ENCODE measurements at places on chromosomes 1 and 21.
A peak's percentile ranks its signal among the peaks of the same experiment; 100 is the strongest.

DNA sequence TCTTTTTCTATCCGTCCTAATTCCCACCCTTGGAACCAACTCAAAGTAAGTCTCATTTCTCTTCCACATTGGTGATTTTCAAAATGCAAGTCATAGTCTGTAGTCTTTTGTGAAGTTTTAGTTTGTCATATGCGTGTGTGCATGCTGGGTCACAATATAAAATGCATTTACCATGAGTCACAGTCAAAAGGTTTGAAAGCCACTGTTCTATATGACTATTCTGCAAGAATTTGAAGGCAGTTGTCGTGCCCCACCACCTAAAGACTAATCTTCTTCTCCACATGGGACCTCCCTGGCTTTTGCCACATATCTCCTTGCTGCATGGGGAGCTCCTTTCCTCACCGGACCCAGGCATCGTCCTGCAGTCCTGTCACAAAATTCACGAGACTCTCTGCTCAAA is 1.6 kb downstream of the STPG1 start:
- DNase-seq = no peak

GRCh38 chr21:39022863-39023693 is 160.2 kb downstream of the PSMG1 start:
- no peak for DNase-seq

- DNase-seq = no peak
Observed at GRCh38 chr1:25167269-25168192, 64.8 kb downstream of the SYF2 start.

DNA sequence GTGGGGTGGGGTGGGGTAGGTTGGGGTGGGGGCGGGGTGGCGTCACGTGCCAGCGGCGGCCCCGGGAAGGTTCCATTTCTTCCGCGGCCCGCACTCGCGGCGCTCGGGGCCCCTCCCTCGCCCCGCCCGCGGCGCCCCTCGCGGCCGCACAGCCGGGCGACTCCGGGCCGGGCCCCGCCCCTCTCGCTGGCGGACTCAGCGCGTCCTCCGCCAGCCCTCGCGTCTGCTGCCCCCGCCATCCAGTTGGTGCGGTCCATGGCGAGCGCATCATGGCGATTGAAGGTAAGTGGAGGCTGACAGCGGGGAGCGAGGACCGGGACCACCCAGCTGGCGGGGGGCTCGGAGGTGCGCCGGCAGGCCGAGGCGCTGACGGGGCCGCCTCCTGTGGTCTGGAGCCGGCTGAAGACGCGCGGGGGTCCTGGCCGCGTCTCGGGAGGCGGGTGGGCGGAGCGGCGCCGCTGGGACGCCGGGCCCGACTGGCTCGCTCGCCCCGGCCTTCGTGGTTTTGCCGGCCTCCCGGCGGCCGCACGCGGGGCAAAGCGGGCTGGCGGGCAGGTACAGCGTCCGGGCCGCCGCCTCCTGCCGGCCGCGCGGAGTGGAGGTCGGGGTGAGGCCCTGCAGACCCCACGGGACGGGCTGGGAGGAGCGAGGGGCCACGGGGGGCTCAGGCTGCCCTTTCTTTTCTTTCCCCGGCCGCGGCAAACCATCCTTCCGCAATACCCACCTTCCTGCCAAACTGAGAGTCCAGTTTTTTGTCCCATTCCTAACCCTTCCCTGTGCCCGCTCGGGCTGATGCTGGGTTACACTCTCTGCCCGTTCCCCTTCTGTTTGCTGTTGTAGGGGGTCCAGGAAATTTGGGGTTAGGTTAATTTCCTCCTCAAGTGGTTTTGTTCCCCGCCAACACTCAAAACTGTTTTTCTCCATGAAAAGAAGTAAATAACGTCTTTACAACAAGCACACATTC is at the start of gene SYT14:
SYT14 (plus strand) TSS at position 222 of the 964 bp plus-strand sequence; CDS start at position 270, 48 bp downstream.
- DNase-seq = peak; percentile 34

- DNase-seq = no peak
Observed at GRCh38 chr1:53379662-53380002, 51.8 kb upstream of the LRP8 start.

DNA sequence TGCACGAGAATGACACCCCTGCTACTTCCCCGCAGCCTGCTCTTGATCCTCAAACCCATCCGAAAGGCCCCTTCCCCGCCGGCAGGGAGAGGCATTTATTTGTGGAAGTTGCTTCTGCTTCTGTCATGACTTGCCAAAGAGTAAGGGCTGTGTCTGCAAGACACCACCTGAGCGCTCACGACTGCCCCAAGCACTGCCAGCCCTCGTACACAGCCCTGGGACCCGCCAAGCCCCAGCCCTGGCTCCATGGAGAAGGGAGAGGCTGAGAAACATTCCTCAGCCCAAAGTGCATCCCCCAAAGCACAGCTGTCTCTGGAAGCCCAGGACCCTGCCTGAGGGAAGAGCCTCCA is 6.3 kb upstream of the TPRG1L start:
- DNase-seq = no peak

- DNase-seq = no peak
Observed at GRCh38 chr21:29730281-29730680, 209.5 kb downstream of the GRIK1 start.

- DNase-seq = no peak
Observed at GRCh38 chr1:210779269-210779668, 354.7 kb downstream of the KCNH1 start.

DNA sequence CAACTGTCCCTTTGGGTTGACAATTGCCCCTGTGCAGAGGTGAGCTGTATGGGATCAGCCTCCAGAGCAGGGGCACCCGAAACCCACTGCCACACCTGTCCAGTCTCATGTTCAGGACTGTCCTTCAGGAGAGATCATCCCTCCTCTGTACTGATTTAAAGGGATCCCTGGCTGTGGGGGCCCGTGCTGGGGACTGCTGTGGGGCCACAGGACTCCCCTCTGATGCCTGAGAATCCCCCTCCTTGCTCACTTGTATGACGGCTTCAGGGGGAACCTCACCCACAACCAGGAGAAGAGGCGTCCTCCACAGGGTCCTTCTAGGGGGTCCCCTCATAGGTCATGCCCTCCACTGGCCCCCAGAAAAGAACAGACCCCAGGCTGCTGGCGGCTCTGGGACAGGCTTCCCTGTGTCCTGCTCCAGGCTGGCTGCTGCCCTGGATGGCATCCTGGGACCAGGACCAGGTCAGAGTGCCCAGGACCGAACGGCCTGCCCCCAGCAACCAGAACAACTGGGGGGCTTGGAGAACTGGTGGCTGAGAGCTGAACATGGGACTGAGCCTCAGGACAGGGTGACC is 77.5 kb upstream of the ACTRT2 start:
- DNase-seq = no peak

DNA sequence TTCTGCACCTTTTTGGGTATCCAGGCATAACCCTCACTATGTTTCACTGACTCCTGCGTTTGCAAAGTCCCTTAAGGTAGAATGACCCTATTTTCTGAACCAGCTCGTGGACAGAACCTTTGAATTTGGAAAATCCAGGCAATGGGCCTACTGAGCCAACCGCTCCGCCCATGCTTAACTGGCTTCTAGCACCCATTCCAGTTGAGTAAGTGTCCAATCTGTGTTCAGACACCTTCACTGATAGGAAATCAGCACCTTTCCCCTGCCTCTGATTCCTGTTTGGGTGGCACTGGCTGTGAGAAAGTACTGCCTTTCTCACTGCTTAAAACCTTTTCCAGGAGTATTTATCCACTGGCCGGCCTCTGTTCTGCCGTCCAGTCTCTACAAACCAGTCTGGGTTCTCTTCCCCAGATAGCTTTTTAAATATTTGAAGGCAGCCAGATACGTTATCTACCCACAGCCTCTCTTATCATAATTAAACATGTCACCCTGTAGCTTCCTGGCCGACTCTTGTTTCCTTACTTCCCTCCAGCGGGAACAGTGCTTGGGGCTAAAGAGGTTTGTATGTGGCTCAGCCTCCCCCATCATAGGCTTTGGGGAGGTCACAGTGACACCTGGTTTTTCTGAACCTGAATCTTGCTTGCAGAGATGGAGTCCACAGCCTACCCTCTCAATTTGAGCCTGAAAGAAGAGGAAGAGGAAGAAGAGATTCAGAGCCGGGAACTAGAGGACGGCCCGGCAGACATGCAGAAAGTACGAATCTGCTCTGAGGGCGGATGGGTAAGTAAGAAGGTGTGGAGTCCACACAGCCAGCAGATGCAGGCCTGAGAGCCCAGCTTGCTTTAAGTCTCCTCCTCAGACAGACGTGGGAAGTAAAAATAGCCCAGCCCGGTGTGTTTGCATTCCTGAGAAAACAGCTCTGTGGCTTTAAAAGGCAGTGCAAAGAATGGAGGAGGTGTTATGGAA is 1.3 kb downstream of the POGK start:
- no peak for DNase-seq

DNA sequence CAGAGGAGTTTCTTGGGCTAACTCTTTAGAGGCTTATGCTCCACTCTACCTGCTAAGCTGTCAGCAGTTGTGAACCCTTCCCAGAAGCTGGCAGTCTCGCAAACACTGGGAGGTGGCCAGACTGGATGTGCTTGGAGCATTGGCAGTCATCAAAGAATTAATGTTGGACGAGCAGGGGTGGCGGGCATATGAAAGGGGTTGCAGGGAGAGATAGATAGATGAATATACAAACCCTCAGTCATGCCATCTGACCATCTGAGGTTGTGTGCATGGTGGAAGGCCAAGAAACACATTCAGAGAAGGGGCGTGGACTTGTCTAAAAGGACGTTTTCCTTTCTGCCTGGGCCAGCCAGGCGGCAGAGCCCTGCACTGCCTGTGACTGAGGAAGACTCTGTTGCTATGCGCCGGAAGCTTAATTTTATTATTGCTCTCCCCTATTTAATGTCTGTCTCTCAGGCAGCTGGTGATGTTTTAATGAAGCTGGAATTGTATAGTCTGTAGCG is 164.4 kb downstream of the PBX1 start:
- DNase-seq = peak; percentile 27

DNA sequence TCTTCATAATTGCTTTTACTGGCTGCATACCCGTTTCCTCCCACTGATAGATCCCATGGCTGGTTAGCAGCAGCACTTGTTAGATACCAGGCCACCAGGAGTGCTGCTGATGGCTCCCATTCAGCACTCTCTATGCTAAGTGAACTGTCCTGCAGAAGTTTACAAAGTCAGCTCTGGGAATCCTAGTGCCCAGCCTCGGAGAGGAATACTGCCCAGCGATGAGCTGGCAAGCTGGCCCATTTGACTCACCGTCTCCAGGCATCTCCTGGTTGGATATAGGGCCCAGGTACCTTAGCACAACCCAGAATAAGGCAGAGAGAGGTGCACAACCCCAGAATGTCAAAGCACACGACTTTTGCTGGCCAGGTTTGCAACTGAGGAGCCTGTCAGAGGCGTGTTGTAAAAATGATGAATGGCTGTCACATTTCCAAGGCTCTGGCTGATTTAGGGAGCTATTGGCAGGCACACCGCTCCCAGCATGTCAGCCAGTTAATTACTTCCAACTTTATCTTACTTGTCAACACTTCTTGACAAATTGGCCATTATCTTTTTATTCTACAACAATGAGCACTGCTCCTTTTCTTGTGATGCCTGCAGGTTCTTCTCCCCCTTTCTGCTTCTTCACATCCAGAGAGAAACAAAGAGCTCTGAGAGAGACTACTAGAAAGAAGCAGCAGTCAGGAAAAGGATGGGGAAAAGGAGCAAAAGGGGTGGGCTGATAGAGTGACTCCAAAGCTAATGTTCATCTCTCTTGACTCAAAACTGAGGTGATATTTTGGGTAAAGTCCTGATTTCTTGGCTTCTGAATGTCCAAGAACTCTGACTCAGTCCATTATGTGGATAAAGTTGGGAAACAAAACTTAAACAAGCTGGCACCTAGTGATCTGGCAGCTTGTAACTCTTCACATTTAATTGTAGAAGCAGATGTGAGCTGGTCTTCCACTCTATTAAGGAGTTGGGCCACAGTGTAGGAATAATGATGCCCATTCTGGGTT is 10.8 kb upstream of the ANGPTL7 start:
- no peak for DNase-seq

- DNase-seq = no peak
Observed at GRCh38 chr21:34091032-34091431, 17.7 kb downstream of the MRPS6 start.

- DNase-seq = peak; percentile 28
Observed at GRCh38 chr1:161676441-161676840, 13.5 kb downstream of the FCGR2B start.

- DNase-seq = no peak
Observed at GRCh38 chr1:26610781-26611180, 81.2 kb downstream of the RPS6KA1 start.

DNA sequence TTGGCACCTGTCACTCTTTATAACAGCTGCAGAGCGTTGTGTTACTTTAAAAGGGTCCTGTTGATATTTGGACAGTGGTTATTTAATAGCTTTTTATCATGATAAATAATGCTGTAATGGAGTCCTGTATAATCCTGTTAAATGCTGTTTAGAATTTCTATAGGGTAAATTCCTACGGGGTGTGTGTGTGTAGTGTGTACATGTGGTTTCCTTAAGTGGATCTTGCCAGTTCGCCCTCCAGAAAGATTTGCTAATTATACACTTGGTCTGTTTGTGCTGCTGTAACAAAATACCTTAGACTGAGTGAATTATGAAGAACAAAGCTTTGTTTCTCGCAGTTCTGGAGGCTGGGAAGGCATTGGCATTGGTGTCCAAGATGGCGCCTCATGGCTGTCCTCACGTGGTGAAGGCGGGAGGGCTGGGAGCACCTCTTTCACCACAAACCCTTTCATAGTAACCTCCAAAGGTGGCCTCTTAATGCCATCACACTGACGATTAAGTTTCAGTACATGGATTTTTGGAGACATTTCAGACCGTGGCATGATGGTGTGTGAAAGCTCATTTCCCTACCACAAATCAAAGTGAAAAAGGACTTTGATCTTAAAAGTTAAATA is 11.2 kb downstream of the PRMT2 start:
- DNase-seq = no peak

GRCh38 chr1:17572264-17572985 is 32.9 kb downstream of the ARHGEF10L start:
- DNase-seq = no peak

GRCh38 chr1:99557546-99558202 is 88.2 kb upstream of the PALMD start:
- DNase-seq = no peak

DNA sequence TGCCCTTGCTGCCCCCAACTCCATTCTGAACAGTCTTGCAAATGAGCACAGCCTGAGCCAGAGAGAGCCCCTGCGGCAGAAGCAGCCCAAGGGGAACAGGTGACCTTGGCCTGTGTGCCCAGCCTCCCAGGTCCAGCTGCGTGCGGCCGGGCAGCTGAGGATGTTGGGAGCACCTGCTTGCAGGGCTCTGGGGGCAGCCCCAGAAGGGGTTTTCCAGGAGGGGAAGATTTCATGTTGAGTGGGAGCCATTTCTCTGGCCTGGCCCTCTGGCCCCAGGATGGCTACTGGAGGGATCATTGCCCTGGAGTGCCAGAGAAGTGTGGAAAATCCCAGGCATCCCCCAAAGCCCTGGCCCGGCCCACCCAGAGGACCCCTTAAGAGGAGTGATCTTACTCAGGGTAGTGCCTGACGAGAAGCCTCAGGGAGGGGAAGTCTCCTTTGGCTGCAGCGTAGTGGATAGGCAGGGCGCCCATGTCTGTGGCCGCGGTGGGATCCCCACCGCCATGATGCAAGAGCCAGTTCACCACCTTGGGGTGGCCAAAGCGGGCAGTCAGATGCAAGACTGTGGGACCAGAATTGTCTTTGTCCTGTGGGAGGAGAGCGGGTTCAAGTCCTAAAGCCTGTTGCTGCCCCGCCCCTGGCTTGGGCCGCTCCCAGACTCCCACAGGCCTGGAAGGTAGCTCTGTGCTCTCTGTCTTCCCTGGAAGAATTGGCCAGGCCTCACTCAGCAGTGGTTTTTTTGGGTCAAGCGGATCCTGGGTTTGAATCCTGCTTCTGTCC is 20.6 kb upstream of the RNU1-4 start:
- DNase-seq = no peak

- DNase-seq = no peak
Observed at GRCh38 chr1:233819042-233819441, 85.4 kb upstream of the SLC35F3 start.
